GM20000 (cell line): ENCODE measurements at places on chromosomes 6 and 20.
A peak's percentile ranks its signal among the peaks of the same experiment; 100 is the strongest.

- DNase-seq: no peak
These were observed 52.7 kb downstream of the EBF4 start for GRCh38 chr20:2745060-2745910.

GRCh38 chr6:38282911-38283310 lies 356.8 kb downstream of the BTBD9 start:
- no peak for DNase-seq

DNA sequence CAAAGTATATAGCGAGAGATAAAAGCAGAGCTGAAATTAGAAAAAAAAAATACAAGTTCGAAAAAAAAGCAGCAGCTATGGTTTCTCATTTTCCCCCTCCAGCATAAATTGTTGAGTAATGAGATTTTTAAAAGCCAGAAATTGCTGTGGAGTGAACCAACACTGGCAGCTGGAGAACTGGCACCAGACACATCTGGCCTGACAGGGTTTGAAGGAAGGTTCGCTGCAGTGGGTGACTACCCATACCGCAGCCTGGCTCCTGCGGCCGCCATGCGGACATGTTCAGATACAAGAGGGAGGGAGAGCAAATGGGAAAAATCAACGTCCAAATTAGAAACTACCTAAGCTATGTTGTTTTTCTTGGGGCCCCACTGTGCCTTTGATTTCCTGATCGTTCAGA lies 3.3 kb downstream of the APCDD1L start:
- no peak for DNase-seq

- DNase-seq: peak; percentile 41
These were observed 50.4 kb downstream of the NOL4L start for GRCh38 chr20:32534661-32535240.
